Activated effector memory CD4-positive, alpha-beta T cell treated with Interleukin-2 at 50 U/mL for 16 hours (primary cell): ENCODE measurements at places on chromosomes 1 and 21.

DNA sequence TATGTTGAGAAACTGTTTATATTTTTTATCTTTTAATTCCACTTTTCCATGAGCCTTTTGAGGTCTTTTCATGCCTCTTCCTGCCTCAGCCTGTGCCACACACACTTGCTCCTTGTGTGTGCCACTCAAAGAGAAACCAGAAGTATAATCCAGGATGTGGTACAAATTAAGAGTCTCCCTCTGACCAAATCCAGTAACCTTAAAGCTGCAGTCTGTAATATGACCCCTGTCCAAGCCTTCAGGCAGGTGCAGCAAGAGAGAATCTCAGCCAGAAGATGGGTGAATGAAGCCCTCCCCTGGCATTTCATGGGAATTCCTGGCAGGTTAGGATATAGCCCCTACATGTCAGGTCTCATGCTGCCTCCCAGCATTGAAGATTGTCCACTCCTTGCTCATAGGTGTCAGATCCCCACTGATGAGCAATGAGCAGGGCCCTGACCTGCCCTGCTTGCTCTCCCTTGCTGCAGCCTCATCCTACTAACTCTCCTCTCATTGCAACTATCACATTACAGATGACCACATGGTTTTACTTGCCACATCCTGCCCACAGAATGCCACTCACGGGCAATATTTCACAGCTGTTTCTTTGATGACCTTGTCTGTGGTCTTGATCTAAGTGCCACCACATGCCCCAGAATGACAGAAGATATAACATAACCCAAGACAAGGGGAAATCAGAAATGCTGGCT lies 169.3 kb downstream of the SEC16B start:
- no peak for DNase-seq

- DNase-seq = no peak
These were observed 8.2 kb upstream of the METTL18 start for GRCh38 chr1:169802888-169803287.

GRCh38 chr1:67642629-67643028 lies 42.4 kb upstream of the GADD45A start:
- DNase-seq = no peak

GRCh38 chr1:39988618-39989343 lies 33.8 kb downstream of the MFSD2A start:
- DNase-seq = no peak

GRCh38 chr1:110580244-110580643 lies 25.9 kb downstream of the KCNA2 start:
- DNase-seq = no peak

- DNase-seq = no peak
These were observed 41.0 kb downstream of the RXRG start for GRCh38 chr1:165403835-165404482.

- DNase-seq = no peak
These were observed 1.6 kb downstream of the SYT2 start for GRCh38 chr1:202708456-202709275.

GRCh38 chr1:2523891-2524609 lies 2.3 kb downstream of the PANK4 start:
- DNase-seq = peak; percentile 56

DNA sequence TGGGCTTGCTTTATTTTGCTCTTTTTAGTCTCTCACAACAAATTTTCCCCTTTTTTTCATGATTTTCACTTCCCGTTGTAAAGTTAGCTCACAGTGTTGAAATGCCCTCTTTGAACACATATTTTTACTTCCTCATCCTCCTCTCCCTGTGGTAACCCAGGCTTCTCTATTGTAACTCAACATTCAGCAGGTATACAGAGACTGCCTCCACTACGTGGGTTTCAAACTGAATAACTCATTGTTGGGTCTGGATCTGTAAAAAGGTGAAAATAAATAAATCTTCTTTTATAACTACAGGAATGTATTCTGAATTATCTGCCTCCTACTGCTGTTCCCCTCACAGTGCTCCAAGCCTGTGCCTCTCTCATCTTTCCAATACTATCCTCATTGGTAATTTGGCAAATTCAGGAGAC lies 166.4 kb downstream of the RUNX1 start:
- no peak for DNase-seq

DNA sequence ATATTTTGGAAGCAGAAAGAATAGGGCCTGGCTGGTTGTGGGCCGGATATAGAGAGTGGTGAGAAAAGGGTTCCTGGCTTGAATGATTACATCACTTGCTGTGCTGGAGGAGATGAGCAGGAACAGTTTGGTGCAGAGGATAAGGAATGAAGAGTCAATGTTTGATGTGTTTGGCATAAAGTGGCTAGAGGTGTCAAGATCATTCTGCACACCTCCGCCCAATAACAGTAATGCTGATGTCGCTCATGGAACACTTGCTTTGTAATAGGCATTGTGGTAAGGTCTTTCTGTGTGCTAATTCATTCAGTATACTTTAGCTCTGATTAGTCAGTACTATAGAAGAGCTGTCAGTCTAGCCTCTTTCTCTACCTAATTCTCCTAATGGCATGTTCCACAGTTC lies 48.0 kb upstream of the RAVER2 start:
- DNase-seq = no peak

DNA sequence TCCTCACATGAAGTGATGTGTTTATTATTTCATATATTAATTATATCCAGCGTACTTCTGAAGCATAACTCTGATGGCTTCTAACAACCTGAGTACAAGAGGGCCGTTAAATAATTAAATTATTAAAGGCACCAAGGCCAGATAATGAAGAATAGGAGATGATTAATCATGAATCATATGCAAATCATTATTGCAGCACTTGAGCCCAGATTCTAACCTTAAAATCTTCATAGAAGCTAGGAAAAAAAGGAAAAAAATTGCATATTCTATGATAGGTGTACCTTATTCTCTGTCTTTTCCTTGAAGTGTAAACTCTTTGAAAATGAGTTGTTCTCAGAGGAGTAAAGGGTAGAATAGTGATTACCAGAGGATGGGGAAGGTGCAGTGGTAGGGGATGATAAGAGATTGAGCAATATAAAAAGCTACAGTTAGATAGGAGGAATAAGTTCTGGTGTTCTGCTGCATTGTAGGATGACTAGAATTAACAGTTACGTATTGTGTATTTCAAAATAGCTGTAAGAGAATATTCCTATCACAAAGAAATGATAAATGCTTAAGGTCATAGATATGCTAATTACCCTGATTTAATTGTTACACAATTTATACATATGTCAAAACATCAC lies 51.1 kb downstream of the SWT1 start:
- DNase-seq = no peak

DNA sequence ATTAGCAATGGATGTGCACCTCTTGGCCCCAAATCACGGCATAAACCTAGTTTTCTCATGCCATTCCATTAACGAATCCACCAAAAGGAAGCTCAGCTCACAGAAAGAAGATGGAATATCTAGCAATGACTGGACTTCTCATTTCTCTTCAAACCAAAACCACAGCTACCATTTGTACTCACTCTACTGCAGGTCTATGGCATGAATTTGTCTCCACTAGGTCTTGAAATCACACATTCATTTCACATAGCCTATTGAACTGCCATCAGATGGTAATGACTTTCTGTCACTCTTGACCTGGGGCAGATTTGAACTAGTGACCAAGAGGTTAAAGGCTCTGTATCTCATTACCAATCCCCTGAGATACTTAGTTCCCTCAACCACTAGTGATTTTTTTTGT lies 382.7 kb downstream of the DPYD start:
- no peak for DNase-seq

DNA sequence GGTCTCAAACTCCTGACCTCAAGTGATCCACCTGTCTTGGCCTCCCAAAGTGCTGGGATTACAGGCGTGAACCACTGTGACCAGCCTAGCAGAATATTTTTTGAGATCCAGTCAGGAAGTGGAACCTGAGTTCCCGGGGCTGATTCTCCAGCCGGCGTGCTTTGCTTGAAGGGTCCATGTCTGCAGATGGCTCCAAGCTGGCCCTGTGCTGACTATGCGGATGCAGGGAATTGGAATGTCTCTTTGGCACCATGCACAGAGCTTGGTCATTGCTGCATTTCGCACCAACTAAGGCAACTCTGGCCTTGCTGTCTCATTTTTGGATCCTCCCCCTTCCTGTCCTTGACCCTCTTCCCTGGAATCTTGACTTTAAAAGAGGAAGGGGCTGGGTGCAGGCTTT lies 28.1 kb downstream of the ARHGEF10L start:
- DNase-seq = no peak

- no peak for DNase-seq
These were observed 14.5 kb downstream of the TIAM1 start for GRCh38 chr21:31329456-31330143.

DNA sequence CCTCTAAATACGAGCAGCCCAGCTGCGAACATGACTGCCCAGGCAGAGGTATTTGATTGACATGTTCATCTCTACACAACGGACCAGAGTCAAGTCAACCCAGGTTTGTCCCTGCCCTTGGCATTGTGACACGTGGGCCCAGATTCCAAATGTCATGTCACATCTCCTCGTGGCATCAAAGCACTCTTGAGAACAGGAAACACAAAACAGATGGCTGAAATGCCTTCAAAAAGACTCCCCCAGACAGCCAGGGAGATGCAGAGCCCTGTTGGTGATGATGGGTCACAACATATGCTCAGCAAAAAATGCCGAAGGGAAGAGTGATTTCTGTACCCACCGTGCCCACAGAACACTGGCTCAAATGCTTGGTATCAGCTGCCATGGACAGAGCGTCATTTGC lies 337.8 kb upstream of the DAB1 start:
- no peak for DNase-seq

- DNase-seq = no peak
These were observed 60.0 kb downstream of the INTS7 start for GRCh38 chr1:211975152-211975941.

DNA sequence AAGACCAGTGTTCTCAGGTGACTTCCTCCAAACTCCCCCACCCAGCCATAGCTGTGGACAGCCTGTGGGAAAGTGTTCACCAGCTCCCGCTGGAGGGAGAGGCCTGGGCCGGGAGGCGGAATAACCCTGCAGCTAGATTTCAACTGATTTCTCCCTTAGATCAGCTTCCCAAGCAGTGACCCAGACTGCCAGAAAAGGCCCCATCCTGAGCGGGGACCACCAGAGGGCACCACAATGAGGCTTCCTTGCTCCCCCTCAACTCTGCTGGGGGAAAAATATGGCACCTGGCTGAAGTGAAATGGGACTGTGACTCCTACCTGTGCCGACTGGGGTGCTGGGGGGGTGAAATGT lies 50.8 kb downstream of the RHBG start:
- DNase-seq = peak; percentile 11

- DNase-seq = no peak
These were observed 11.2 kb downstream of the SFT2D2 start for GRCh38 chr1:168236836-168237611.

- DNase-seq = no peak
These were observed 292.2 kb downstream of the AKT3 start for GRCh38 chr1:243557866-243558265.
